ENCODE measurements at places on chromosomes 5 and 9.

GRCh38 chr9:133074111-133074651, 12.4 kb downstream of the CEL start:
- no peak for DNase-seq

GRCh38 chr5:72608297-72608696, 101.1 kb upstream of the ZNF366 start:
- no peak for DNase-seq

- no peak for DNase-seq
Measured at GRCh38 chr9:136437839-136438547, 1.7 kb downstream of the INPP5E start.

- DNase-seq = no peak
Measured at GRCh38 chr5:25286319-25286718, 641.5 kb upstream of the CDH10 start.

- no peak for DNase-seq
Measured at GRCh38 chr5:94316916-94317838, 301.2 kb downstream of the KIAA0825 start.

- peak; percentile 8 for DNase-seq
Measured at GRCh38 chr5:72818866-72819534, 2.5 kb downstream of the TNPO1 start.

- no peak for DNase-seq
Measured at GRCh38 chr5:130528474-130528873, 624.2 kb downstream of the CHSY3 start.

DNA sequence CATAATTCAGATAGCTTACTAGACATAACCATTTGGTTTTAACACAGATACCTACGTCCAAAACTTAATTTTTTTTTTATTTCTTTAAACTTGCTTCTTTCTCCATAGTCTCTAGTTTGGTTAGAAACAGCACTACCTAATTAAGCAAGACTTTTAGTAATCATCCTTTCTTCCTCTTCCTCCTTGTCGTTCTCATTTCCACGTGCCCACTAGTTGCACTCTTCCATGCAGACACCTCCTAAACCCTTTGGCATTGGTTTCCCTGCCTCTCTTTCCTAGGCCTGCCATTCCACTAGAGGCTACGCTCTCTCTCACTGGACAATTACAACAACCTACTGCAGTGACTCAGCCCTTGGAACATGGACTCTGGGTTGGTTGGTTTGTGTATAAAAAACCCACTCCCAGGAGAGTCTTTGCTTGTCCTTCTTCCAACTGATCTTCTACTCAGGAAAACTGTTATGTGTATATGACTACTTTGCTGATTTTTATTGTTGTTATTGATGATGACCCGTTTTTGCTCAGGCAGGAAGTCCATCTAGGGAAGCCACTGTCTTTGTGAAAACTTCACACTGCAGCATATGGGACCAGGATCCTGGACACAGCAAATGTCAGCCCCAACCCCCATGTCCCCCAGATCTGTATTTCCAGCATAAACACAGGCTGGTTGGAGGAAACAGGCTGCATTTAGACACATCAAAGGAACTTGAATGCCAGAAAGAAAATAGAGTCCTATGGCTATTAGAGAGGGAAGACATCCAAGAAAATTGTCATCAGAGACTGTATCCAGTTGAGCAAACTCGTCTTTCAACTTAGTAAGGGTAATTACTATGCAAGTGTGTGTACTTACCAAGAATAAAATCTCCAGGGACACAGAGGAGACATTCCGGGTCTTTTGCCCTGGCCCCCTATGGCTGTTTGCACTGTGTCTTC, 503.2 kb downstream of the GADD45G start:
- no peak for DNase-seq

DNA sequence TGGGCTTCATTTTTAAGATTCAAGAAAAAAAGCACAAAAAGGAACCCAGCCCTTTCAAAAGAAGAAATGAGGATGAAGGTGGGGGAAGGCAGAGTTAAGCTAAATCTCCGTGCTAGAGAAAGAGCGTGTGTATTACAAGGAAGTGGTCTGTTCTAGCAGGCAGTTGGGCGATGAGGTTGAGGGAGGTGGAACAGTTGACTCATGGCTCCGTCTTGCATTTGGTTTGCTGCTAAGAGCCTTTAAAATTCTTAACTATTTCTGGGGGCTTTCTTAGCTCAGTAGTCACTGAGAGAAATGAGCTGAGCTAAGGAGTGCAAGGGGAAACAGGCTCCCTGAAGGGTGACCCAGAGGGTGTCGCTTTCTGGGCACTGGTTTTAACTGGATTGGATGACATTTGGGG, 117.4 kb downstream of the GCNT1 start:
- DNase-seq = peak; percentile 31

DNA sequence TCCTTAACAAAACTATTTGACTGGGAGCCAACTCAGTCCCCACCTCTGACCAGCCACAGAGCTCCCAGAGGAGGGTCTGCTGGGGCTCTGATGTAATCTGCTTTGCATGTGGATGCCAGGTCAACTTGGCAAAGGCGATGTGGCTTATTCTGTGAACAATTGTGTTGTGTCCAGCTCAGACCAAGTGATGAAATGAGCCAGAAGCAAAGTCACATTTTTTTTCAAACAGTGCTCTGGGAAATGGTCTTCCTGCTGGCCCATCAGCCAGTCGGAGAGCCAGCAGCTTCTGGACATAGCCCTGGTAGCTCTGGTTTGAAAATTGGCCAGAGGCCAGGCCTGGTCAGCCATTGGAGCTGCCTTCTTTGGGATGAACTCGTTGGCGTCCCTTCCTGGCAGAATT, 86.5 kb downstream of the ANGPTL2 start:
- DNase-seq = no peak

DNA sequence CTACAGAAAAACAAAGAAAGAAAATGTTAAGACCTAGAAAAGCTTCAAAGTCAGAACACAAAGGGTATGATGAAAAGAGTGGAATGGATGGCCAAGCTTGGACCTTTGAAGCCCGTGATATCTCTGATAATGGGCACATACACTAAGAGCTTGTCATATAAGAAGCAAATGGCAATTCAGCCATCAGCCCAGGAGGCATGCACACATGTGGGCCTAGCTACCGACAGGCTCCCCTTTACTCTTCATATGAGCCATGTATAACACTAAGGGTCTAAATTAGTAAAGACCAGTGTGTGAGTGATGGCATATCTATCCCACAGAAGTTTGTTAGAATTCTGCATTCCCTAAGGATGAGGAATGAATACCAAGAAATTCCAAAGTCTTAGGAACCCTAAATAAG, 20.1 kb downstream of the GRHPR start:
- no peak for DNase-seq
